ENCODE measurements at places on chromosomes 1 and 21.
A peak's percentile ranks its signal among the peaks of the same experiment; 100 is the strongest.

DNA sequence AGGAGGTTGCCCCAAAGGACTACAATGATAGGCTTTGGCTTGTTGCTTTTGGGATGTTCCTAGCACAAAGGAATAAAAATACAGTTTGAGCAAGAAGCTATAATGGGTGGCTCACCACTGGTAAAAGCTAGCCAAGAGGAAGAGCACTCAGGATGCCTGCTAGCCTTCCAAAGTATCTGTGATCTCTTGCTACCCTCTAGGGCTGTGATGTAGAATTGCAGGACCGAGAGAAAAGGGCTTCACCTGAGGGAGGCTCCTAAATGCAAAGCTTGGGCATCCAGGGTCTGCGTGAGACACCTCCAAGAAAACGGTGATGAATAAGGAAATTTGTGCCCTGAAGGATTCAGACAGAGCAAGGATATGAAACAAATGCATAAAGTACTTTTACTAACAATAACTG lies 17.7 kb downstream of the IVL start:
- no peak for DNase-seq

GRCh38 chr21:34926803-34927467 lies 122.2 kb downstream of the RUNX1 start:
- peak; percentile 16 for DNase-seq

DNA sequence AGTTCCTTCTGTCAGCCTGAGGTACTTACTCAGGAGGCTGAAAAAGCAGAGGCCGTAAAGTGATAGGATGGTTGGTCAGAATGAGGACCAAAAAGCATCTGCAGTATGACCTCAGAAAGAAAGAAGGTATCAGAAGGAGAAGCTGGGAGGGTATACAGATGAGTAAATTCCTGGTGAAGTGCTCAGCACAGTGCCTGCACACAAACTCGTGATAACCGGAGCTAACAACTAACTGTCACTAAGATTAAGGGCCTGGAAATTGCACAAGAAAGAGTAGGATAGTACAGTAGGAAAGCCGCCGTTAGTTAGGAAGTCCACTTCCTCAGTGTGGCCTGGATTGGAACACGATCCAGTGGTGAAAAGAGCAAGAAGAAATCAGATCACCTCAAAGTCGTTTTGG lies 62.6 kb downstream of the VPS26C start:
- peak; percentile 94 for DNase-seq

GRCh38 chr1:116738673-116739370 lies 15.4 kb upstream of the CD2 start:
- no peak for DNase-seq

DNA sequence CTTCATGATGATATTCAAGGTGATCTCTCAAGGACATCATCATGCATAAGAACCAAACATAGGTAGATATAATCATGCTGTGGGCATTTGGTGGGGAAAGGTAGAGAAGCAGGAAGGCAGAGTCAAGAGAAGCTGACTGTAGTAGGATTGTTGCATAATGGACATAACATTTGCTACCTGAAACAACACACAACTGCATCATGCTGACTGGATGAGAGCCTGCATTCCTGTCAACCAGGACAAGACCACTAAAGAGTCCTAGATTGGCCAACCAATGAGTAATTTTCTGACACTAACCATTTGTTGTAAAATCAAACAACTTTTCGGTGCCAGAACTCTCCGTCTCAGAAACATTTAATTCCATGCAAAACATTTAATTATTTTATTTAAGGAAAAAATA lies 377.2 kb downstream of the PLPP3 start:
- peak; percentile 61 for DNase-seq

DNA sequence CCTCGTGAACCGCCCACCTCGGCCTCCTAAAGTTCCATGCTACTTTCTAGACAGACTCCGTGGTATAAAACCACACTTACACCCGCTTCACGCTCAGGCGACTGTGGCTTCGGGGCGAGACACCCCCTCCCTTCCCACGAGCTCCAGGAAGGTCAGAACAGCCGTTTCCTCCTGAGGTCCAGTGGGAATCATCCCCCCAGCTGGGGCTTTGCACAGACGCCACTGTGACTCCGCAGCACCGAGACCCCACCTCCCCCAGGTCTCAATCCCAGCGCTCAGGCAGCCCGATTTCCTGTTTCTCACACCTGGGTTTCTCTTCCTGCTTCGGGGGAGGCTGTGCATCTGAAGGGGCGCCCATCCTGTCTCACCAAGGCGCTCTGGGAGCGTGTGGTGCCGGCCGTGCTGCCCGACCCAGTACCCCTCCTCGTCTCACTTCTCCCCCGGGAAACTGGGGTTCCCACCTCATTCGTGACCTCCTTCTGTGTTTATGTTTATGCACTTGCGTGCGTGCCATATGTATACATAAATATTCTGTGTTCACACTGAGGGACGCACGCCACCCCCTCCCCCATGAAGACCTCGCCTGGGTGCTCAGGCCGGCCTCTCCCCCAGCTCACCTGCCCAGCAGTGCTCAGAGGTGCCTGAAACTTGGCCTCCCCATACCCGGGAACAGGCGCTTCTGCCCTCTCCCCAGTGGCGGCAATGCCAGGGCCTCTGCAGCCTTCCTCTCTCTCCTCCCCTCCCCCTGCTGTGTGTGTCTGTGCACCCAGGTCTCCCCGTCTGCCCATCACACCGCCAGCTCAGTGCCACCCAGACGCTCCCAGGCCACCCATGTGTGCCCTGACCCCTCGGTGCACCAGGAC lies 14.6 kb downstream of the SLC35E2B start:
- DNase-seq, result no peak

- DNase-seq, result no peak
Observed at GRCh38 chr1:29684141-29684540, 447.8 kb downstream of the PTPRU start.

DNA sequence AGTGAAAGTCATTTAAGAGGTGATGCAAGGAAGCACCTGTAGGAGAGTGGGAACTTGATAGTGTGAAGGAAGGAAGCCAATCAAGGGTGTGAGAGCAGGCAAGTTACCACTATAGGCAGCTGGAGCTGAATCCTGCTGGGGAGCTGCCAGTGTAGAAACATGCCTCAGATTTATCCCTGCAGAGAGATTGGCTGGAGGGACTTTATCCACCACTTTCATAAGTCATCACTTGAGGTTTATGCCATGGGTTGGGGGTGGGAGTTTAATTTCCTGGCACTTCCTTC lies 443.6 kb downstream of the PLPP3 start:
- no peak for DNase-seq

- DNase-seq, result peak; percentile 75
Observed at GRCh38 chr1:92910081-92910480, 51.2 kb downstream of the DIPK1A start.

- DNase-seq, result peak; percentile 84
Observed at GRCh38 chr1:56508523-56508983, 70.8 kb downstream of the PLPP3 start.

DNA sequence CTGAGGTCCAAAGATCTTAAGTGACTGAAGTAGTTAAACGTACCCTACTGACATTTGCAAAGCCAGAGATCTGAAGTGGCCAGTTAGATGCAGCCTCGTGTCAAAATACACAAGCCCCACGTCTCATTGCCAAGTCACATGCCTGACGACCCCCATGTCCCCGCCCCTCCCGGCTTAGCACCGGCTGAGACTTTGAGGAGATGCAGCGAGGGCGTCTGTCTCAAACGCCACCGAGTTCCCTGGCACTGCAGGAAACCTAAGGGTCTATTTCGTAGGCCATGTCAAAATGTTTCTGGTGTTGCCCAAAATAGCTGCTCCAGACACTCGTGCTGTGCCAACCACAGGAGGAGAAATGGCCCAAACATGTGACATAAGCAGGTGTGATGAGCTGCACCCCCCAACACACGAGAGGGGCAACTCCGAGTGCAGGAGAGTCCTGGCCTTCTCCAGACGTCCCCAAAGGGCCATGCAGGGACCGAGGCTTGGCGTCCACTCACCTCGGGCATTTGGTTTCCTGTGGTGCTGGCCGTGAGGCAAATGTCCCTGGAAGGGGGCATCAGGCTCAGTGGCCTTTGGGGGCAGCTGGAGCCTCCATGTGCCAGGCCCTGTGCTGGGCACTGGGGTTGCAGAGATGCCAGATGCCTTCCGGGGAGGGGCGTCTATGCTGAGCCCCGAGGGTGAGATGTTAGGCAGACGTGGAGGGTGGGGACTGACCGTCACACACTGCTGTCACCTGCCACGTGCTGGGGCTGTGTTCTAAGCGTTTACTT lies 67.0 kb downstream of the MATN1 start:
- DNase-seq, result no peak

DNA sequence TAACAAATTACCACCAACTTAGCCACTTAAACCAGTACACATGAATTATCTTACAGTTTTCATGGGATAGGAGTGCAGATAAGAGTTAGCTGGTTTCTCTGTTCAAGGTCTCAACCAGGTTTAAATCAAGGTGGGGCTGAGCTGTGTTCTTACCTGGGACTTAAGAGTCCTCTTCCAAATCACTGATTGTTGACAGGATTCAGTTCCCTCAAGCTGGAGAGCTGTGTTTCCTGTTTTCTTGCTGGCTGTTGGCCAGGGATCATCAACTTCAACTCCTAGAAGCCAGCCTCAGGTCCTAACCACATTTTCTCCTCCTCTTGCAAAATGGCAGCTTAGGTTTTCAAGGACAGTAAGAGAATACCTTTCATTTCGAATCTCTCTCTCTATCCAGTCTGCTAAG lies 123.8 kb upstream of the CHRM3 start:
- no peak for DNase-seq

DNA sequence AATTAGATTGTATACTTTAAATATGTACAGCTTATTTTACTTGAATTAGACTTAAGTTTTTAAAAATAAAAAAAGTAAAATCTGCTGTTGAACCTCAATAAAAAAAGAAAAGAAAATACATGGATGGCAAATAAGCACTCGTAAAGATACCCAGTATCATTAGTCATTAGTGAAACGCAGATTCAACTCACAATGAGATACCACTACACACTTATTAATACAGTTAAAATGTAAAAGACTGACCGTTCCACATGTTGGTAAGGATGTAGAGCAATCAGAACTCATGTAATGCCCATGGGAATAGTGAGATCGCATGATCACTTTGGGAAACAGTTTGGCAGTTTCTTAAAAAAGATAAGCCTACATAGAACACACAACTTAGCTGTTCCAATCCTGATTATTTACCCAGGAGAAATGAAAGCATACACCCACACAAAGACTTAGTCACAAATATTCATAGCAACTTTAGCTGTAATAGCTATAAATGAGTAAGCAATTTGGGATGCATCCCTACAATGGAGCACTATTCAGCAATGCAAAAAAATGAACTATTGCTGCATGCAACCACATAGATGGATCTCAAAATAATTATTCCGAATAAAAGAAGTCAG lies 7.3 kb downstream of the SH2D1B start:
- peak; percentile 86 for DNase-seq

DNA sequence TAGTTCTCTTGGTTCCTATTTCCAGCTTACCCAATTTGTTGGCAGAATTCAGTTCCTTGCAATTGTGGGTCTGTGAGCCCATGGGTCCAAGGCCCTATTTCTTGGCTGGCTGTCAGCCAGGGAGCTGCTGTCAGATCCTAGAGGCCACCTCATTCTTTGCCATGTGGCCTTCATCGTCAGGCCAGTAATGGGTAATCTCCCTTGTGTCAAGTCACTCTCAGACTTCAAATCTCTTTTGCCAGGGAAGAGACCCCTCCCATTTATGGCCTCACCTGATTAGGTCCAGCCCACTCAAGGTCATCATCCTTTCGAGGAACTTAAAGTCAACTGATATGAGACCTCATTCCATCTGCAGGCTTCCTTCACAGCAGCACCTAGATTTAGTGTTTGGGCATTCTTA lies 17.9 kb downstream of the OBSCN start:
- no peak for DNase-seq

DNA sequence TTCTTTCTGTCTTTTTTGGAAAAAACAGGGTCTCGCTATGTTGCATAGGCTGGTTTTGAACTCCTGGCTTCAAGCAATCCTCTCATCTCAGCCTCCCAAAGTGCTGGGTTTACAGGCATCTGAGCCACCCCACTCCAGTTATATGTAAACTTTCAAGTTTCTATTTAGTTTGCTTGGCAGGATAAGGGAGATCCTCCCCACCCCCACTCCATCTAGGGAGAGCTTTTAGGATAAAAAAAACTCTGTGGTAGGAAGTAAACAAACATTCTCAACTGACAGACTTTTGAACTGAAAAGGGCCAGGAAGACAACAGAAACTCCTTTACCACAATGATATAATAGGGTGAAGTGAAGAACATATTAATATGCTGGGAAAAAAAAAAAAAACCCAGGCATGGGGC lies 41.0 kb upstream of the ZNF326 start:
- no peak for DNase-seq

DNA sequence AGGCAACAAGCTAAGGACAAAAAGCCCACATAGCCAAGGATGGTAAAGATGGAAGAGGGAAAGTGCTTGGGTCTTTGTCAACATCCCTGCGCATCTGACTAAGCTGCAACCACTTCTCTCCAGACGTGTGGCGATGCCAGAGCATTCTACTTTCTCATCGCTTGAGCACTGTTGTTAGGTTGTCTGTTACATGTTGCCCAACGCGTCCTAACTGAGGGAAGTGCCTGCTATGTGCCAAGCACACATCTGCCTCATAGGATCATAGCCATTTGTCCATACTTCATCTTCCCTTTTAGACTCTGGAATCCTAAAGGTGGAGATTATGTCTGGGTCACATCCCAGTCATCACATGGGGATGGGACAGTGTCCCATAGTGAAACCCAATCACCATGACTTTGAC lies 464.9 kb downstream of the MATN1 start:
- DNase-seq, result no peak

DNA sequence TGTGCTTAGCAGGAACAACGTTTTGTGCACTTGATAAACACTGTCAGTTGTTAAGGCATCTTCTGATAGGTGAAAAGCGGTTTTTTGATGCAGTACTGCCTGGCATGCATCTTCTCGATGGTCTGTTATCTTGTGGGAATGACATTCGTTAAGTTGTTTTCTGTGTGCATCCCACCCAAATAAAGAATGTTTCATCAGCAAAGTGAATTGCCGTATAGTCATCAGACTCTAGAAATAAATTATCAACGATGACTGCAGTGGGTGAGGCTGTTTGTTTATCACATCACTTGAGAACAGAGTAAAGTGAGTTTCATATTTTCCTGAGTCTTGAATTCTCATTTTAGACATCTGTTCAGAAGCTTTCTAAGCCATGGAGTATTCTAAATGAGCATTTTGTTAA lies 34.1 kb downstream of the NFIA start:
- peak; percentile 78 for DNase-seq

DNA sequence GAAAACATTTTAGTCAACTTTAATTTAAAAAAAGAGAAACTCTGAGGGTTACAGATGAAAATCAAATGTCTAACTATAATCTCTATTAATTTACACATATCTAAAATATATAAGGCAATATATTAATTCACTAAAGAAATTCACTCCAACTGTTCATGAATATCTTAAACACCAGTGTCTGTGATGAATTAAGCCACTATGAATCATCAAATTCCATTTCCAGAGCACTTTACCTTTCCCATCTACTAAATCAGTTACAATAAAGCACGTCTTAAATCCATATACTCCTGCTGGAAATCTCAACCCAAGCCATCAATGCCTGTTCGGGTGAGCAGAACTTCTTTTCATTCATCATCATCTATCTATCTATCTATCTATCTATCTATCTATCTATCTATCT lies 4.3 kb downstream of the TAF5L start:
- peak; percentile 29 for DNase-seq

- DNase-seq, result no peak
Observed at GRCh38 chr1:115139381-115139780, 50.1 kb upstream of the TSPAN2 start.

GRCh38 chr1:163999131-163999530 lies 559.9 kb upstream of the PBX1 start:
- no peak for DNase-seq

GRCh38 chr1:70907563-70908310 lies 139.9 kb downstream of the PTGER3 start:
- no peak for DNase-seq
